ENCODE measurements at places on chromosomes 2 and 18.

GRCh38 chr2:583666-584065 lies 93.5 kb downstream of the TMEM18 start:
- DNase-seq, result no peak

GRCh38 chr2:76019128-76019527 lies 308.4 kb upstream of the GCFC2 start:
- no peak for DNase-seq

DNA sequence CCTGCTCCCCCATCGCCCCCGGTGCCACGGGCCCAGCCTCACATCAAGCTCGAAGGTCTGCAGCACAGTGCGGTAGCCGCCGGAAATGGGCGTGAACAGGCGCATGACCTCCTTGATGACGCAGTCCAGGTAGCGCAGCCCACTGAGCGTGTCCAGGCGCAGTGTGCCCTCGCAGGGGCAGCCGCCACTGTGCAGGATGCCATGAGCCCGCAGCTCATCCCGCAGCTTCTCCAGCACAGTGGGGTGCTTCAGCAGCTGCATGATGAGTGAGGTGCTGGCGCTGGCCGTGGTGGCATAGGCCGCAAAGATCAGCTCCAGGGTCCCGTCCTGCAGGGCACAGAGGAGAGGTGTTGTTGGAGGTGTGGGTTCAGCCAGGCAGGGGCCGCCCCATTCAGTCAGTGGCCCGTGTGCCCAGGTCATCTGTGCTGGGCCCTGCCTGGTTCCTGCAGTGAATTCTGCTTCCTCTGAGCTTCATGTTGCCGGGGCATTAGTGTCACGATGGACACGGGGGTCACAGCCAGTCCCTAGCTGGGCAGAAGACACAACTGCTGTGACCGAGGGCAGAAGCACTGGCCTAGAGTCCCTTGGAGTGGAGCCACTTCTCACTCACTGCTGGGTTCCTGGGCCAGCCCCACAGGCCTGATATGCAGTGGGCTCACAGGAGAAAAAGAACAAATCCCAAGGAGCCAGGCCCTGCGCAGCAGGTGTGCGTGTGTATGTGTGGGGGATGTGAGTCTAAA lies 14.5 kb downstream of the CYP26B1 start:
- no peak for DNase-seq

DNA sequence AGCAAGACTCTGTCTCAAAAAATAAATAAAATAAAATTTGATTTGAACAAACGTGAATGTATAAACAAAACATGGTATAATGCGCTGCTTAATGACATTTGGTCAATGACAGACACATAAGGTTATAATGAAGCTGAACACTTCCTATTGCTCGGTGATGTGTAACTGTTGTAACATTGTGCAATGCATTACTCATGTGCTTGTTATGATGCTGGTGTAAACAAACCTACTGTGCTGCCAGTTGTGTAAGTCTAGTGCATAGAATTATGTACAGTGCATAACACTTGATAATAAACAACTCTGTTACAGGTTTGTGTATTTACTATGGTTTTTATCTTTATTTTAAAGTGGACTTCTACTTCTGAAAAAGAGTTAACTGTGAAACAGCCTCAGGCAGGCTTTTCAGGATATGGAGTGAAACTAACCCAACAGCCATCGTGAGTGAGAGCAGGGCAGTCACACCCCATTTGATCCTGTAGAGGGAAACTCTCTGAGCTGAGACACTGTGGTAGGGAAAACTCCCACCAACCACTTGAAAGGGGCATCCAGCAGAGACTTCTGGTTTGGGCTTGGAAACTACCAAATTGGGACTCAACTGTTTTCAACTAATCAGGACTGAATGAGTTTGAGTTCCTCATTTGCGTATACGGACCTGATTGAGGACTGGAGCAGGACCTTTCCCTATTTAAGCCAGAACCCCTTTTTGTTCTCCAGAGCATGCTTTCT lies 8.7 kb upstream of the RPRD1A start:
- no peak for DNase-seq

- DNase-seq, result no peak
These were observed 33.8 kb downstream of the TOGARAM2 start for GRCh38 chr2:29014811-29015421.

DNA sequence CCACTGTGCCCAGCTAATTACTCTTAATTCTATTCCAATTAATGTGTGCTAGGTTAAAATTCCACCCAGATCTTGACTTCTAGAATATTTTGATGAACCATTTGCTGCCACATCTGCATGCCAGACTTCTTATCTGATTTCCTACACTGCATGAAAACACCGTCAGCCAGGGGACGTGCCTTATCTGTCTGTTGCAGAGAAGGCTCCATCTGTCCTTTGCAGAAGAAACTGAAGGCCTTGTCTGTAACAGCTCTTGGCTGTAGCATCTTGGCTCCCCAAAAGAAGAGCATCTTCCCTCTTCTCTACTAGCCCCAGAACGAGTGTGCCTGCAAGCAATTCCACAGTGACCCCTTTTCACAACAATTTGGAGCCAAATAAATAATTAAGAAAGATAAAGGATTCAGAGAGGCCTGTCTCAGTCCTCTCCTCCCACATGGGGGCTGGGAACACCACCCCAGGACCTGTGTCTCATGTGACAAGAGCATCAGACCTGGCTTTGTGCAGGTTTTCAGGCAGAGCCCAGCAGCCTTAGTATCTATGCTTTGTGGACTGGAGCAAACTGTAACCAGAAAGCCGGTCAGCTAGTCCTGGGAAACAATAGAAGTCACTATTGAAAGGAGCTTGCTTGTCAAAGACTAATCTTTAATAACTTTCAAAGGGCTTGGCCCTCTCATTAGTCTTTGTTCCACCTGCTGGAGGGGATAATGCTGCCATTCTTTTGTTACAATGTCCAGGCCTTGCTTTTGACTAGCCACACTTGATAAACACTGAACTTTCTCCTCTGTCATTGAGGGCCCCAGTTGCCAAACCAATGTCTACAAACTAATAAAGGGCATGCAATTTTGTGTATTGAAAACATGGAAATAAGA lies 84.0 kb upstream of the NEUROD1 start:
- DNase-seq, result no peak

- DNase-seq, result no peak
These were observed 42.3 kb downstream of the SERPINB7 start for GRCh38 chr18:63817441-63818051.

Data from amygdala (tissue), 56 donors.